ENCODE measurements at places on chromosomes 2 and 18.

DNA sequence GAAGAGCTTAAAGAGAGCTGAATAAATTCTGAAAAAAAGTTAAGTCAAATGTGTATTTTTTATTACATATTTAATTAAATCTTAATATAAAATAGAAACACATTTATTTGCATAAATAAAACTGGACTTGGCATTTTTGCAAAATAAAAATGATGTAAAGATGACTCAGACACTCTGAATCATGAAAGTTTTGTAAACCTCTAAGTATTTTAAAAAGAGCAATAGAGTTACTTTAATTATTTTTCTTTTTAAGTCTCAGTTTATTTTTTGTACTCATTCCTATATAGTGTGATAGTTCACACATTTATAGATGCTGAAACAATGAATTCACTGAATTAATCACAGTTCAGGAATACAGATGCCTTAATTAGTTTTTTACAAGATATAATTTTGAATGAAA, 109.9 kb upstream of the DTNA start:
- DNase-seq = no peak

- DNase-seq = no peak
Measured at GRCh38 chr2:64623242-64623850, 30.4 kb downstream of the SERTAD2 start.

DNA sequence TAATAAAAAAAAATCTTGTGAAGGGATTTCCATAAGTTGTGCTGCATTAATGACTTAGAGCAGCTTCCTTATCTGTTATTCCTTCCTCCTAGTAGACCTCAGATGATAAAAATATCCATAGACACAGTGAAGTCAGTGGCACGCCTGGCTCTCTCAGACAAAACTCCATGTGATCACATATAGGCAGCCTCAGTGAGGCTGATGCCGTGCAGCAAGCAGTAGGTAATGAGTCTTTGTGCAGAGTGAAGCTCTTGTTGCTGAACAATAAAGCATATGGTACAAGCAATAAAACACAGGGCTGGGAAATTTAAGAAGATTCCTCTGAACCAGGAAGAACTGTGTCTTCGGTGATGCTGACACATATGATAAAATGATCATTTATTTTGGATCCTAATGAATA, 102.7 kb downstream of the CSRNP3 start:
- DNase-seq = no peak

- DNase-seq = no peak
Measured at GRCh38 chr2:101466426-101466825, 8.5 kb downstream of the RFX8 start.

All from right renal pelvis (tissue), 4 donors.